ENCODE measurements at places on chromosomes 11 and 22.

- no peak for DNase-seq
Measured at GRCh38 chr11:129457321-129457720, 81.7 kb downstream of the BARX2 start.

DNA sequence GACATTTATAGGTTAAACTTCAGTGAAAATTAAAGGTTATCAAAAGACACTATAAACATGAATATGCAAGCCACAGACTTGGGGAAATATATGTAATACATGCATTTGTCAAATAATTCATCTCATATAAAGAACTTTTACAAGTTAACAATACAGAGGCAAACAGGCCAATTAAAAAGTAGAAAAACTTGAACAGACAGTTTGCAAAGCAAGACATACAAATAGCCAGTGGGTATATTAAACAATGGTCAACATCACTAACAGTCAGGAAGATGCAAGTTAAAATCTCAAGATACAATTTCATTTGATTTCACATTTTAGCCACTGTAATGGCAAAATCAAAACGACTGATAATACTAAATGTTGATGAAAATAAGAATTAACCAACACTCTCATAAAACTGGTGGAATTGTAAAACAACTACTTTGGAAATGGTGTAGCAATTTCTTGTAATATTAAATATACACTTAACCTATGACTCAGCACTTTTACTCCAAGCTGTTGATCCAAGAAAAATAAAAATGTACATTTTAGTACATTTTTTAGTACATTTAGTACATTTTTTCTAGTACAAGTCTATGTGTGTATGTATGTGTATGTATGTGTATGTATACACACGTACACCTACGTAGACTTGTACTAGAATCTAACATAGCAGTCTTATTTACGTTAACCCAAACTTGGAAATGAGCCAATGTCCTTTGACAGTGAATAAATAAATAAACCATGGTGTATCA, 62.8 kb downstream of the LRRC74B start:
- no peak for DNase-seq

GRCh38 chr11:116980136-116980793, 118.0 kb downstream of the SIK3 start:
- peak; percentile 9 for DNase-seq

DNA sequence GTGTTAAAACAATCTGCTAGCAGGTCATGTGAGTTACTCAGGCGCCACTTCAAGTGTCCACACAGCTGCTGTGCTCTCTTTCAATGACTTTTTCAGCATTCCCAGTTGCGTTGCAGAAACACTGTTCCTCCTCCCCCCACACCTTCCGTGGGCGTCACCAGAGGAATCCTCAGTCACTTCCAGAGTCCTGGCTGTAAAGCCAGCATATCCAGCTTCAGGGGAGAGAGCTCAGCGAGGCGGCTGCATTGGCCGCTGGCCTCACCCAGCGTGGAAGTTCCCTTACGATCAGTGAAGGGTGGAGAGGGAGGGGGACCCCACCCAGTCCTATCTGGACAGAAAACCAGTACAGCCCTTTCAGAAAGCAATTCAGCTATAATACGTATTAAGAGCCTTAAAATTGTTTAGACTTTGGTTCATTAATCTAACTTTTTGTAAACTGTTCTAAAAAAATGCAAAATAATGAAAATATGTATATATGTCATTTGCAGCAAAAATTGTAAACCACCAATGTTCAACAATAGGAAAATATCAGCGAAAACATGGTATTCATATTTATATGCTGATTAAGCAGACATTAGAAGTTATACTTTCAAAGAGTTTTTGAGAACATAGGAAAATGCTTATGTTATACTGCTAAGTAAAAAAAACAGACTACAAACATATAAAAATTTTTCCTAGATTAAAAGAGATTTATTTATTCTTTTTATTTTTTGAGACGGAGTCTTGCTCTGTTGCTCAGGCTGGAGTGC, 2.8 kb upstream of the ANO9 start:
- no peak for DNase-seq

GRCh38 chr22:17942721-17943120, 81.6 kb downstream of the MICAL3 start:
- DNase-seq: no peak

GRCh38 chr11:10518891-10519290, 22.1 kb downstream of the RNF141 start:
- no peak for DNase-seq

GRCh38 chr11:134976551-134976950, 564.5 kb upstream of the B3GAT1 start:
- no peak for DNase-seq

DNA sequence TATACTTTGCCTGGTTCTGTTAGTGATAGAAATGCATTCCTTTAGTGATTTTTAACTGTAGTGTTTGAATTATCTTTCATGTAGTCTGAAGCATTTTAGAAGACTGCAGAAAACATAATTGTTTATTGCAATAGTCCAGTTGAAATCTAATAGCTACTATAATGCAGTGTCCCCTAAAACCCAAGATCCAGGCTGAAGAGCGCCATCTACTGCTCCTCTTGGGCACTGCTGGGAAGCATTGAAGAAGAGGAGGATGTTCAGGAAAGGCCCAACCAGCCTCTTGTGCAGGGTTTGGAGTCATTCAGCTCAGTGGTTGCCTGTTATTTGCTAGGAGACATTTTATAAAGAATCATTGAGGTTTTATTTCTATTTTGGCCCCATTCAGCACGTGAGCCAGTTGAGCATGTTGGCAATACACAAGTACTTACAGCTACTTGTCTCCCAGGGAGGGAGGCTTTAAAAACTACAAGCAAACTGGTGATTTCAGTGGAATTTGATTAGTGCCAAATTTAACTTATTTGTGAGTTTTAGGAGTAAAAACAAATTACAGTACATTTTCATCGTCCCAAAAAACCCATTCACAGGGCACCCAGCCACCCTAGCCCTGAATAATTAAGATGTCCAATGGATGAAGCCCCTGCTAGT, 74.9 kb upstream of the HORMAD2 start:
- DNase-seq: peak; percentile 36

- no peak for DNase-seq
Measured at GRCh38 chr11:114466742-114467141, 27.5 kb downstream of the REXO2 start.

DNA sequence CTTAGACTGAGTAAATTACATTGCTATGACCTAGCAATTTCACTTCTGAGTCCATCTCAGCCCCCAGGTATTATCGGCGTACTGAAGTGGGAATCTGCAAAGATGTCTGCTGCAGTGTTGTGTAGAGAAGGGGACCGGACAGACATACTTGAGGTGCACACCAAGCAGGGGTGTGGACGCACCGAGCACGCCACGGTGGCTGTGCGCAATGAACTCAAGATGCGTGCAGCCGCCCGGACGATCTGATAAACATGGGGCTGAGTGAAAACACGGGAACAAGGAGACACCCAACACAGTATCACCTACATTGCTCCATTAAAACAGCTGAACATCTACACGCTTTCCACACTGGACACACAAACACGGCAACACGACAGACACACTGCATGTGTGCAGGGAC, 454.3 kb downstream of the OPCML start:
- DNase-seq: no peak

- no peak for DNase-seq
Measured at GRCh38 chr22:40560551-40560950, 76.0 kb downstream of the MRTFA start.

DNA sequence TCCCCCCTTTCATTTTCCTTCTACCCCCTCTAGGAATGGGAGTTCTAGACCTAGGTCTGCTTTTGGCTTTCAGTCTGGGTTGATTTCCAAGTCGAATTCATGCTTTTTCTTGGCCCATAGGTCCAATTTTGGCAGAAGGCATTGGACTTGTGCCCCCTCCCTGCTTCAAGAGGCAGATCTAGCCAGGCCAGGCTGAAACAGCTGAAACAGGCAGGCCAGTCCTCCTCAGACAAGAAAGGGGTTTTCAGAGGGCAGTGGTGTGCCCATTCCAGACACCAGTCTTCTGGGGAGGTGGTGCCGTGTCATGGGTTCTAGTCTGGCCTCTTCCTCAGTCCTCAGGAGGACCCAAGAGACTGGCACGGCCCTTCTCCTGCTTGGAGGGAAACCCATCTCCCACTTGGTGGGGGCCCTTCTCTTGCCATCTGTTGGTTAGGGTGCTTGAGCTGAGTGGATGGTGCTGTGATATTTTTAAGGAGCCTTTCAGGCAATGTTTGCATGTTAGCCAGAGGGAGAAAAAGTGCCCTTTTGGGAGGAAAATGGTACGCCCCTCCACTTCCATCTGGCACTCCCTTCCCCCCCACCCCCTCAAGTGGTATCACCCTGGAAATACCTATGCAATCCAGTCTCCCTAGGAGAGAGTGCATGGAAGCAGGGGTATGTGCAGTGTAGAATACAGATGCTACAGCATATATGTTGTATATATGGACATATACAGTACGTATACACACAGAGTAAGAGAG, 53.6 kb downstream of the SYT13 start:
- DNase-seq: no peak

DNA sequence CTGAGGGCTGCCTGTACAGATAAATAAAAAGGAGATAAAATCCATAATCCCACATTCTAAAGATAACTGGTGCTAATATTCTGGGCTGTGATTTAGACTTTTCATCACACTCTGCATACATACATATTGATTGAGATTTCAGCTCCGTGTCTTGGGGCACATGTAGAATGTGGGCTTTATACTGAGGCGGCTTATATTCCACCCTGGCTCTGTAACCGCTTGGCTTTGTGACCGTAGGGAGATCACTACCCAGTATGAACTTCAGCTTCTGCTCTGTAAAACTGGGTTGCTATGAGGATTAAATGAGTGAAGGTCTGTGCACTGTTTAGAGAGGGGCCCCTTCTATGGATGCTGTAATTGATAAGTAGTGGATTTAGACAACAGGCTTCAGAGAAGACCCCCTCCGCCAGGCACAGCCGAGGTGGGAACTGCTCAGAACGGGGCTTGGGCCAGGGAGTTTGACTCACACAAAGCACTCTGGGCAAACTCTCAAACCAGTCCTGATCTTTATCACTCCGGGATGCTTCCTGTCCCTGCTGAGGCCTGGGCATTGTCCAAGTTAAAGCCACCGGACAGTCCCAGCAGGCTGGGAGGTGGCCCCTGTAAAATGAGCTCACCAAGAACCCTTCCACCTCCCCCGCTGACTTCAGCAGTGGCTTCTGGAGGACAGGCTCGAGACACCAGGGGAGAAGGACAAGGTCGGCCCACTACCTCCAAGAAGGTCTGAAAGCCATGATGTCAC, 17.2 kb downstream of the KIAA1671 start:
- no peak for DNase-seq

- DNase-seq: no peak
Measured at GRCh38 chr22:49081261-49081666, 746.4 kb downstream of the BRD1 start.

DNA sequence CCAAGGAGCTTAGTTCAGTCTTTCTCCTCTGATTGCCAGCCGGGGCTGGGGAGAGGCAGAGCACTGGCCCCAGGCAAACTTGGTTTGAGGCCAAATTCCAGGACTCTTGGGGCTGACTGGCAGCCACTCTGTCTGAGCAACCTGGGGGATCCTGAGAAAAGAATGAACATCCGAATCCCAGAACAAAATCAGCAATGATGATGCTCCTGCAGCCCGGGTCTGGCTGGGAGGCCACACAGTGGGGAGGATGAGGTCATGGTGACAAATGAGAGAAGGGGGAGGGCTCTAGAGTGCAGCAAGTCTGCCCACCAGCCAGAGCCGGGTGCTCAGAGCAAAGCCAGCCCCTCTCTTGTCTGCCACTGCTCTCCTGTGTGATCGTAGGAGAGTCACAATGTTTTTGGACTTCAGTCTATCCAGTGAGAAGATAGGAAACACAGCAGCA, 71.8 kb upstream of the PAX6 start:
- no peak for DNase-seq

- no peak for DNase-seq
Measured at GRCh38 chr11:12157241-12157661, 46.9 kb downstream of the MICAL2 start.

GRCh38 chr11:47607380-47607779, 13.2 kb upstream of the C1QTNF4 start:
- DNase-seq: no peak

- DNase-seq: no peak
Measured at GRCh38 chr11:108895579-108896480, 231.0 kb downstream of the DDX10 start.

DNA sequence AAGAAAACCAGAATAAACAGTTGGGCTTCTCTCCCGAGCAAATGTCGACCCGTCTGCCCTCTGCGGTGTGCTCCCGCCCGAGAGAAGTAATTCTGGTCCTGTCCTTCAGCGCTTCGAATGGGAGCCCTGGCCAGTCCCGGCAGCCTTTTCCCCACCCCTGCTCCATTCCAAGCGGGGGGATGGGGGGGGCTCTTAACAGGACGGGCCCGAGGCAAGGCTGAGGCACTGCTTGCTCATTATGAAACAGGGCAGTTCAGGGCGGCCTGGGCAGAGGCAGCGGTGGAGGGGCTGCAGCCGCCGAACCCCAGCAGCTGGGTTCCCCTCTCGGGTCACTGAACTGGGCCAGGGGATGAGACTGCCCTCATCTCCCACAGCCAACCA, 9.1 kb downstream of the BACE1-AS start:
- no peak for DNase-seq

GRCh38 chr11:3022300-3022967, 30.3 kb upstream of the NAP1L4 start:
- DNase-seq: no peak

- DNase-seq: no peak
Measured at GRCh38 chr11:110471371-110471770, 41.6 kb downstream of the FDX1 start.

DNA sequence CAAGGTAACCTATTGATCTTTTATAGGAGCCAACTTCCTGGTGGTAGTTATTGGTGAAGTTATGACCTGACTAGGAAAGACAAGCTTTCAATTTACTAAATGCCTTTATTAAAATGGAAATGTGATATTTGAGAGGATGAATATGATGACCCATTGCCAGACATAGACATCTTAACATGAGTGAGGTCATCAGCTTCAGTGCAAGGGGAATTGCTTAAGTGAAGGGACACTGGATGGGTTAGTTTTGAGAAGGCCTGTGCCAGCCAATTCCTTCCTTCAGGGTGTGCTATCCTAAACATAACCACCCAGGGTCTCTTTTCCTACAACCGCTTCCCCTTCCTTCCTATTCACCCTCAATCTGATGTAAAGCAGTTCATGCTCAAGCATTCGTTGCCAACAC, 21.5 kb downstream of the NAV2 start:
- no peak for DNase-seq

GRCh38 chr11:120182372-120182771, 28.5 kb upstream of the OAF start:
- no peak for DNase-seq

DNA sequence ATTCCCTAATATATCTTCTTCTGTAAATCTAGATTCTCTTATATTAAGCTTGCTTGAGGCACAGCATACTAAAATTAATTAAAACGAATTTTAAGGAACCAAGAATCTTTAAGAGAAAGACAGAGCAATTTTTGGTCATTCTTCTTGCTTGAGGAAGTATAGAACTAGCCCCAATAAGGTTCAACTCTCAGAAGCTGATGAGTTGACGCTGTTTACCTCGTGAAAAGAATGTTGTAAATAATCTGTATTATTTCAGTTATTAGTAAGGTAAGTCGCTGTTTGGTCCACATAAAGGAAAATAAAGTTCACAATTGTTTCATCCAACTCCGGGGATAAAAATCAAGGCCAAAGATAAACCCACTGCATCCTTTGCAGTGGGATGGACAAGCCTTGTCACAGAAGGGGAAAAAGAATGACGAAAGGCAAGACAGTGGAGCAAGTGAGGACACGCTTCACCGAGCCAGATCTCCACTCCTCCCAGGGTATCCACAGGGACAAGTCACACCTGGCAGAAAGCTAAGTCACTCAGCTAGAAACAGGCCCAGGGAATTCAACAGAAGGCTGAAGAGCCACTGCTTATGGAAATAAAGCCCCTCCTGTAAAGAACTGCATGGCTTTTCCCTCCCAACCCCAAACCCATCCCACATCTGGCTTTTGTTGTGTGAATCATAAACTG, 752 bp downstream of the POU2AF1 start:
- no peak for DNase-seq

GRCh38 chr11:2777871-2778629, 78.3 kb upstream of the KCNQ1OT1 start:
- DNase-seq: no peak
